Sigmoid colon (tissue), 7 donors: ENCODE measurements at places on chromosomes 6 and 20. TPM values are rescaled to one million over a fixed set of nuclear protein-coding genes. Genes with fewer than 3 reads are reported as not detected.

Gene SEL1L2
- total RNA-seq, result 3.3 TPM

Gene BPIFA1
- not detected for total RNA-seq

Gene STMN3
- 20.2 TPM for total RNA-seq

Gene OR2J1
- total RNA-seq, result not detected

Gene ISM1
- total RNA-seq, result 1.6 TPM

Gene MYB
- total RNA-seq, result 1.4 TPM

DNA sequence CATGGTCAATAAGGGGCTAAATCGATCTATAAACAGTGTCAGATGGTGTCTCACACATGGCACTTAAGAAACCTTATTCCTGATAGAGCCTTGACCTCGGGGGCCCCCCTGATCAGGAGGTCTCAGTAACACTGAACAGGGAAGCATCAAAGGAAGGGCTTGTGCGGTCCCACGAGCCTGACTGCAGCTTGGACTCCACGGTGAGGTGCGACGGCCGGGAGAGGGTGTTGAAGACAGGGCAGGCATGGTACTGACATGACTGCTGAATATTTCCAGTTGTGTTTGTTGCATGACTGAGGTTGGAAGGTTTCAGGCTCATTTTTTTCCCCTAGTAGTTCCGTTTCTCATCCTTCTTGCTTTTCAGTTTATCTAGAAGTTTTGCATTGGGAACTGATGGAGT lies 107.1 kb upstream of the JAG1 start:
- DNase-seq, result no peak

GRCh38 chr20:62277253-62277652 lies 25.5 kb upstream of the ADRM1 start:
- DNase-seq, result no peak

GRCh38 chr6:57193177-57193576 lies 21.1 kb downstream of the BAG2 start:
- no peak for DNase-seq

DNA sequence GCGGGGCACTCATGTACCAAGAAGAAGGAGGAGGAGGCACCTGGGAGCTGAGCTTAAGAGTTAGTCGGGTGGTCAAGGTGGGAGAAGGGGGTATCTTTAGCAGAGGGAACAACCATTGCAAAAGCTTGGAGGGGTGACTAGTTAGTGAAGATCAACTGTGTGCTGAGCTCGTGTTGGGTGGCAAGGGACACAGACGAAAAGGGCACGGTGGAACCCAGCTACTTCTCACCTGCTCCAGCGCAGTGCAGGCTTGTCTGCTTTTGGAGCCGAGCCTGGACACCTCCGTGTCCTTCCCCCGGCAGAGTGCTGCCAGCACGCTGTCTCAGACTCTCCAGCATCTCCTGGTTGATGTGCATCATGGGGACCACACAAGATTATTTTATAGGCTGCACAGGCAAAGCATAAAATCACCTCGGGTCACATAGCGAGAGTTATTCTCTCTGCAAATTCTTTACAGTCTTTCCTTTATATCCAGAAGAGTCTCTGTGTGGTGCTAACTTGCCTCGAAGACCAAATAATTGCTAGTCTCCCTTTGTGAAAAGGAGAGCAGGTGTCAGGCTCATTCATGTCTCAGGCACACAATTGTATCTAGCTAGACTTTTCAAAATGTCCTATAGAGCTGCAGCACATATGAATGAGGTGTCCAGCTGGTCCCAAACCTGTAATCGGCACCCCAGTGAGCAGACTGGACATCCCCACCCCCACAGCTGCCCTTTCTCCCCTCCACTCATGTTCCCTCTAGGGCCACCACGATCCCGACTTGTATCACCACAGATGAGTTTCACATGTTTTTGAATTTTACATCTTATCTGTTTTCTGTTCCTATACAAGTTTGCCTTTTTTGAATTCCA lies 123.4 kb downstream of the CEBPB start:
- peak; percentile 62 for DNase-seq

DNA sequence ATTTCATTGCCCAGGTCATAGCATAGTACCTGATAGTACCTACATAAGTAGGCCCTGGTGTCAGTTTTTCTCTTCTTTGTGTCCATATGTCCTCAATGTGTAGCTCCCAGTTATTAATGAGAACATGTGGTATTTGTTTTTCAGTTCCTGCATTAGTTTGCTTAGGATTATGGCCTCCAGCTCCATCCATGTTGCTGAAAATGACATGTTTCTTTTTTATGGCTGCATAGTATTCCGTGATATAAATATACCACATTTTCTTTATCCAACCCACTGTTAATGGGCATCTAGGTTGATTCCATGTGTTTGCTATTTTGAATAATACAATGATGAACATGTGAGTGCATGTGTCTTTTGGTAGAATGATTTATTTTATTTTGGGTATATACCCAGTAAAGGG lies 641.6 kb downstream of the RFPL4B start:
- no peak for DNase-seq

DNA sequence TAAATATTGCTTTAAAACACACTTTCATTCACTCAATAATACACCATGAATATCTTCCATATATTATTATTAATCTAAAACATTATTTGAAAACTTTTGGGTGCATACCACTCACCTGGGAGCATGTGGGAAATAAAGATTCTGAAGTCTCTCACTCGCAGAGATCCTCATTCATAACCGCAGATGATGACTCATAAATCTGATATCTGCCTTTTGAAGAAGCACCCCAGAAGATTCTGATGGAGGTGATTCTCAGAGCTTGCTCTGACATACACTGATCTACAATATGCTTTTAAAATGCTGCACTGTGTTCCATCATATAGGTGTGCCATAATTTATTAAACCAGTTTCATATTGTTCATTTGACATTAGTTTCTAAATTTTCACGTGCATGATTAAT lies 135.0 kb upstream of the SGK1 start:
- DNase-seq, result no peak

DNA sequence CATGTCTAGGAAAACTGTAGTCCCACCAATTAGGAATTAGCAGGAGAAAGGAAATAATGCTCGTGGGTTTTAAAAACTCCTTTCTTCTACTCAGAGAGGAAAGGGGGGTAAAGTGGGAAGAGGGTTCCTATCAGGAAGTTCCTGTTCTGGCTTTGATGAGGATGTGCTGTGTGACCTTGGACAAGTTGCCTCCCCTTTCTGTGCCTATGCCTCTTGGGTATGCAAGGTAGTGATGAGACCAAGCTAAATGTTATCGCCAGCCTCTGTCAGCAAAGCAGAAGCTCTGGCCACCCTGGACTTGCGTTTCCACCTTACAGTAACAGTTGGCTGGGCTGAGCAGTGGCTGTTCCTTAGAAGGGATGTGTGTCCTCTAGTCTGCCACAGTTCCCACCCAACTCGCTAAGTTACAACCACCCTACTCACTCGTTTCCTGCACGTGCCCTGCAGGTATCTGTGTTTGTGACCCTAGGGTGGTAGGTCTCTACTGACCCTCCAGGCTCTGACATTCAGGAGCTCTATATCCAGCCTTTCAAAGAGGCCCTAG lies 110.0 kb downstream of the PREX1 start:
- no peak for DNase-seq

GRCh38 chr6:113347436-113347835 lies 509.7 kb upstream of the MARCKS start:
- no peak for DNase-seq

- DNase-seq, result no peak
Measured at GRCh38 chr6:37069639-37070038, 64.2 kb downstream of the FGD2 start.

DNA sequence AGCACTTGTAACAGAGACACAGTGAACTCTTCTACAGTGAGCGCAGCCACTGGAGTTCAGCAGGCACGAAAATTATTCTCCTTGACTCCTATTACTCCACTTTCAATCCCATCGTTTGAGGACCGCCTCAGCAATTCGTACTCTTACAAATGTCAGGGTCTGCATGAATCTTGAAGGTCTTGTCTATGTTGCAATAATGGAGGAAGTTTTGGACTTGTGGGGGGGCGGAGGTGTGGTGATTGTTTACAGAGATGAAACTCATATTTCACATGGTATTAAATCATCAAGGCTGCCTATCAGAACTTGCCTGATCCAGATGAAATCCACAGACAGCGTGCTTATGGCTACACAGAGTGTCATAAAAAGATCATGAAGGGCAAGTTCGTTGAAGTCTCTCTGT lies 42.0 kb downstream of the SLC2A12 start:
- no peak for DNase-seq

GRCh38 chr20:19712721-19713260 lies 45.3 kb upstream of the RIN2 start:
- no peak for DNase-seq

DNA sequence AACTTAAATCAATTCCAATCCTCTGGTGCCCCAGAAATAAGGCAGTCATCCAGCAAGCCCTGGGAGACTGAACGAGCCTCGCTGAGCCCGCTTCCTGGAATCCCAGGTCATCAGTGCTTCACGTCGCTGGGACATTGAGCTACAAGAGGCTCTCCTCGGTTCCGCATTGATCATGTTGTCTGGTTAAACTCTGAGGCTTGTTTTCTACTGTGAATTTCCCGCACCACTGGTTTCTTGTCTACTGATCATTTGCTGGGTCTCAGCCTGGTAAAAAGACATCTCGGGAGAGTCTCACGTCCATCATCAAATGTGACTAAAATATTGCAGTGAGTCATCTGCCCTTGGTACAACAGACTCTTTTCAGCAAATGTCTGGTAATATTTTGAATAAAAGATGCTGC lies 569.2 kb downstream of the QKI start:
- DNase-seq, result no peak

DNA sequence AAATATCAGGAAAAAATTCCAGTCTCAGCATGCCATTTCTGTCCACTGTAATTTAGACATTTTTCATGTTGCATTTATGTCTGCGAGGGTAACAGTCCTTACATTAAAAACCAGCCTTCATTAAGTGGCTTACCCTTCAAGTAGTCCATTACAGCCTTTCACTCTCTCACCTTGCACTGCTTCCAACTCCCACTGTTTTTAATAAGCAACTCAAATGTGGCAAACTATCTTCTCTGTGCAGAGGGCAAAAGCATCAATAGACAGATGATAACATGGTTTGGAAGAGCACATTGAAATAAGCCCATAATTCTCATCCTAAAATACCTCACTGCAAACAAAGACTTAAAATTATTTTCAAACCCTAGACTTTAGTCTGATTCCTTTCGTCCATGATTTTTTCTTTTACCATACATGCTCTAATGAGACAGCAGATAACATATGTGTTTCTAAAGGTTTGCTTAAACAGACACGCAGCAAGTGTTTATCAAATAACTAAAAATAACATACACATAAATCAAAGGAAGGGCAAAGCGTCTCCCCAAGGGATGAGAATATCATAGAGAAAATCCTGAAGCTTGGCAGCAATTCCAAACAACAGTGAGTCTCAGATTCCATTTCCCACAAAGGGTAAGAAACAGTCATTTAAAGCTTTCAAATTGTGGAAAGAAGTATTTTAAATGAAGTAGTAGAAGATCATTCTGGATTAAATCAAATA lies 130.4 kb downstream of the PTPRK start:
- DNase-seq, result no peak

GRCh38 chr20:1414982-1415381 lies 22.1 kb upstream of the FKBP1A start:
- DNase-seq, result no peak

DNA sequence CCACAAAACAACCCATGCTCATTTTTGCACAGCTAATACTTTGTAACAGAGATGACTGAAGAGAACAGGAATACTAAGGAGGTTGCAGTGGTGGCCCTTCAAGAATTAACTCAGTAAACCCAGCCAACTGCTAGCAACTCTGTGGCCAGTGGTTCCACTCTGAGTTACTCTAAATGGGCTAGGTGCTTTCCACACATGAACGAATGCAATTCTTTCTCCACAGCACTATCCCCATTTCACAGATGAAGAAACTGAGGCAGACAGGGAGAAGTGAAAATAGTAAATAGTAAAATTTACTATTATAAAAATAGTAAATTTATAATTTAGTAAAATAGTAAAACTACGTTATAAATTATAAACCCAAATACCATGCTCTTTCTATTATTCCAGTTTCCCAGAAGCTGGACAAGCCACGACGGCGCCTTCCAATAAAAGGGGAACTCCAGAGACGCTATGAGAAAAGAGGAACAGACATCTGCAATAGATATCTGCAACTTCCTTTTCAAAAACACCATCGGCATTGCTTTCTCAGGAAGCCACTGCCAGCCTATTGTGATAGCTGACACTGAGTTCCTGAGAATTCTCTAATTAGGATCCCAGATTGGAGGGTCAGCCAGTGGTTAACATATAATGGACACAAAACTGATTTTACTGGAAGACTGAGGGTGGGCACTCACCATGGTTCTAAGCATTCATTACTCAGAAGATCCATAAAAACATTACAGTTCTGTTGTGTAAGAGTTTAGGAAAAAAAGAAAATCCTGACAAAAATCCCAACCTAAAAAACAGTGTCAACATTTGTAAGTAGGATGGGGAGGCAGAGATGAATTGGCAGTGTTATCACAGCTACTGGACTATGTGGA lies 16.2 kb downstream of the FKBP1A start:
- DNase-seq, result no peak

DNA sequence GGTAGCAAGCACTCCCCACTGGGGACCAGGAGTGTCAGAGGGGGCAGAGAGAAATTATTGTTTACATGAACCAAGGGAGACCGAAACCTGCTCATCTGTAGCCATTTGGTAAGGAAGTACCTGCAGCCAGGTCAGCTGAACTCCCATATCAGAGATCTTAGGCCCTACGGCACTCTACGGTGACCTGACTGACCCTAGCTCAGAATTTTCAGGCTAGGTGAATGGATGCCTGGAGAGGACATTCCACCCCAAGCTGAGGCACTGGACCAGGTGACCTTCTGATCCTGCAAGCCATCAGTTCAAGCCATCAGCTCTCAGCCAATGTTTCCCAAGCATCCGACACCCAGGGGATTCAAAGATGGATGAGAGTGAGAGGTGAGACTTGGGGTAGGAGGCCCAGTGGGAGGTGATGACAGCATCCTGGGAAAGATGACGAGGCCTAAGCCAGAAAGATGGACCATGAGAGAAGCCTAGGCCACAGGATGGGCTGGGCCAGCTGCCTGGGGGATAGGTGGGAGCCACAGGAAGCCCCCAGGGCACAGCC lies 2.8 kb downstream of the ANGPT4 start:
- no peak for DNase-seq

DNA sequence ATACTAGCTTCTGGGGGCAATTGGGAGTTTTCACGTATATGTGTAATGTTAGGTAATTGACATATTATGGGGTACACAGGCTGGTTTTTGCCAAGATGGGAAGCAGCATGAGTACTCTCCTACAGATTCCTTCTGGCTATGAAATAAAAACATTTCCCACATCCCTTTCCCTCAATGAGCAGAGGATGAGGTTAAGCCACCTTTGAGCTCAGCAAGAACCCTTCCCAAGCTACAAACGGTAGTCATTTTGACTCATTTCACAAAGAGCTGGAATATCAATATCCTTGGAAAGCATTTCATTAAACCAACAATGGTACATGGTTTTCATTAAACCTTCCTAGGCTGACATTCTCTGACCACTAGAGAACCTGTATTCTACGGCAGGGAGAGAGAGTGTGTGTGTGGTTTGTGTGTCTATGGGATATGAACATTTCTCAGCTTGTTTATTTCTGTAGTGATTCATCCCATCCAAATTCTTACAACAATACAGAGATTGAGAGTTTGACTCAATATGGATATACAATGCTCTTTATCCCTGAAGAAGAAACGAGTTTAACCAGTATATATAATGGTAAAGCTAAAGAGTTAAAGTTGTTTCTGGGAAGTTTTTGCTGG lies 119.5 kb downstream of the ARHGAP18 start:
- DNase-seq, result no peak

GRCh38 chr6:38871741-38872568 lies 156.8 kb downstream of the DNAH8 start:
- no peak for DNase-seq
